ENCODE measurements at places on chromosomes 7 and 10. TPM values are rescaled to one million over a fixed set of nuclear protein-coding genes. Genes with fewer than 3 reads are reported as not detected.

DNA sequence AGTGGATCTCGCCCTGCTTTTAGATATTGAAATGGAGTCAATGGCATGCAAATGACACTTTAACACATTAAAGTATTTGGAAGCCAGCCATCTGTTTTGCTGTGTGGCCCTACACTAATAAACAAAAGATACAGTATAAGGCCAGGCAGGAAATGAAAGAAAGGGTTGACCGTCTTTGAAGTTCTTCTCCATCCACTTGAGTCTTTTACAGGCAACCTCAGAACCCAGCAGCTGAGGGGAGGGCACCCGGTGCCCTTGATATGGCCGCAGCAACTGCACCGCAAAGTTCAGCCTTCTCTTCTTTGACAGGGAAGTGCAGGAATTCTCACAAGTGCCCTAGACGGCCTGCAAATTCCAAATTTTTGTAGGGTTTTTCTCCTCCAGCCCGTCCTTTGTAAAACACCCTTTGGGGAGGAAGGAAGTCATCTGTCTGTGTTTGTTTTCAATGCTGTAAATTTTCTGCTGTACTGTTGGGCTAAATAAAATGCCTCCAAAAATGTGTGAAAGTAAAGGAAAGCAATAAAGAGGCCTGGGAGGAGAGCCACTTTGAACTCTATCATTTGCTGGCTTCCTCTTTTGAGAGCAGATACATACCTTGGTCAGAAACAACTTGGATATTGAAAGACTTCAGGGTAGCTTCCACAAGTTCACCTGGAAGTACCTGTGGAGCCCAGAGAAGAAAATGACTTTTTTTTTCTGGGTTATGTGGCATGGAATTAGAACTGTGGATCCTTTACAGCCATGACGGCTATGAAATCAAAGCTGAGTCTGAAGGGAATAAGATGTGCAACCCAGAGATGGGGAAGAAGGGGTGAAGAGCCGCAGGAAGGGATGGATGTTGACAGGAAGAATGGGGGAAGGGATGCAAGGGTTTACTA lies 3.6 kb downstream of the HOXA1 start:
- DNase-seq = no peak

DNA sequence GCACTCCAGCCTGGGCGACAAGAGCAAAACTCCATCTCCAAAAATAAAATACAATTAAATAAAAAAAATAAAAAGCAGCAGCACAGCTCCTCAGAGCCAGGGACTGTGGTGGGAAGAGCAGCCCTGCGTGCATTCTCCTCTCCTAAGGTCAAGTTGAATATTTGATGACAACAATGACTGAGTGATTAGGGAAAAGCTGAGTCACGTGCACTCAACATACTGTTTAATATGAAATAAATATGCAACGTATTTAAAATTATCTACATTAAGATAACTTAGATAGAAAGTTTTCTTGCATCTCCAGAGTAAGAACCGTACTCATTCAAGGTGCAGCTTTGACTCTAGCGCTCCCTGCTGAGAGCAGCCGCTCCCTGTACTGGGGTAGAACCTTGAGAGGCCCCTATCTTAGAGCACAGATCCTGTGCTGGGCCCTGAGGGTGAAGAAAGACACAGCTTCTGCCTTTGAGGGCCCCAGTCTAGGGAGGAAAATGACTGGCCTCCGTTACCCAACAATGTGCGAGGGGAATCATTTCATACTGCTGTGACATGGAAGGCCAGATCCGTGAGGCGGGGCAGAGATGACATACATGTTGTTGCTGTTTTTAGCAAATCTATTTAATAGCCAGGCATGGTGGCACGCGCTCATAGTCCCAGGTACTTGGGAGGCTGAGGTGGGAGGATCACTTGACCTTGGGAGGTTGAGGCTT lies 81.1 kb downstream of the SVIL start:
- no peak for DNase-seq

GRCh38 chr7:98619450-98620321 lies 2.6 kb downstream of the NPTX2 start:
- no peak for DNase-seq

MRC1 gene
- 35.5 TPM for total RNA-seq

PCDH15 gene
- total RNA-seq = 0.89 TPM

GRCh38 chr10:113007343-113007771 lies 57.3 kb downstream of the TCF7L2 start:
- no peak for DNase-seq

- DNase-seq = peak; percentile 12
Observed at GRCh38 chr10:76302961-76303630, 871.7 kb downstream of the LRMDA start.

DHX32 gene
- total RNA-seq = 25.0 TPM

ADGRA1 gene
- 0.10 TPM for total RNA-seq

NPC1L1 gene
- total RNA-seq = 0.30 TPM

DNA sequence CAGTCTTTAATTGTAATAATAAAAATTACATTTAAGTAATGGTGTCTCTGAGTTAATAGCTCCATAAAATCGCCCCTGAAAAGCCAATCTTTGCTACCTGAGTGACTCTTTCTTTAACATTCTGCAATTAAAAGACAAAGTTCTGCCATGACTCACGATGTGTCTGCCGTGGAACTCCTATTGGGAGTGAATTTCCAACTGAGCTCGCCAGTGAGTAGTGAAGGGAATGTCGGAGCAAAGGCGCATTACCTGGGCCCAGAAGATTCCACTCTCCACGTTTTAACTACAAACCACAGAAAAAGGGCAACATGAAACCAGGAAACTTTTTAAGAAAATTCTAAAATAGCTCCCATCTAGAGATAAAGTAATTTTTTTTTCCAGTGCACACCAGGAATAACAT lies 36.9 kb upstream of the RNF32 start:
- DNase-seq = no peak

DNA sequence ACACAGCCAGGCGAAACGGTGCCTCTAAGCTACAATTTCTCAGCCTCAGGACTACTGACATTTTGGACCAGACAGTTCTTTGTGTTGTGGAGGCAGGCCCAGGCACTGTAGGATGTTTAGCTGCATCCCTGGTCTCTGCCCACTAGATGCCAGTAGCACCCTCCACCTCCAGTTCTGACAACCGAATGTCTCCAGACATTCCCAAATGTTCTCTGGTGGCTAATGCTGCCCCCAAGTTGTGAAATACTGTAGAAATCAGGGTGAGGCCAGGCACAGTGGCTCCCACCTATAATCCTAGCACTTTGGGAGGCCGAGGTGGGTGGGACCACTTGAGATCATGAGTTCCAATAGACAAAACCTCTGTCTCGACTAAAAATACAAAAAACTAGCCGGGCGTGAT lies 18.2 kb downstream of the HNRNPF start:
- no peak for DNase-seq

DNA sequence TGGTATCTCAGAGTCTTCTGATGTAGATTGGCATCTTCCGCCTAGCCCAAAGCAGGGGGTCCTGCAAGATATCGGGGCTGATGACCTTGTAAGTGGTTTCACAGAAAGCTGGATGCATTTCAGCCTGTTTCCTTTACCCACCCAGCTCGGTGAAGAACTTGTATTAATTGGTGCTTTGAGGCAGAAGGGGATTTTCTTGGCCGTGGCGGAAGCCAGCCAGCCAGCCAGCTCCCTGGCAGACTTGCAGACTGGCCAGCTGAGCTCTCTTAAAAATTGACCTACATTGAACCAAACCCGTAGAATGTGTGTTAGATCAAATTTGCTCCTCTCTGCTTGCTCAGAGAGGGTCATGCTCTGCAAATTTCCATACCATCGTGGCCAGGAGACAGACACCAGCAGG lies 218.4 kb downstream of the ADAM12 start:
- DNase-seq = no peak

- no peak for DNase-seq
Observed at GRCh38 chr10:77625379-77625778, 12.2 kb downstream of the KCNMA1 start.

DNA sequence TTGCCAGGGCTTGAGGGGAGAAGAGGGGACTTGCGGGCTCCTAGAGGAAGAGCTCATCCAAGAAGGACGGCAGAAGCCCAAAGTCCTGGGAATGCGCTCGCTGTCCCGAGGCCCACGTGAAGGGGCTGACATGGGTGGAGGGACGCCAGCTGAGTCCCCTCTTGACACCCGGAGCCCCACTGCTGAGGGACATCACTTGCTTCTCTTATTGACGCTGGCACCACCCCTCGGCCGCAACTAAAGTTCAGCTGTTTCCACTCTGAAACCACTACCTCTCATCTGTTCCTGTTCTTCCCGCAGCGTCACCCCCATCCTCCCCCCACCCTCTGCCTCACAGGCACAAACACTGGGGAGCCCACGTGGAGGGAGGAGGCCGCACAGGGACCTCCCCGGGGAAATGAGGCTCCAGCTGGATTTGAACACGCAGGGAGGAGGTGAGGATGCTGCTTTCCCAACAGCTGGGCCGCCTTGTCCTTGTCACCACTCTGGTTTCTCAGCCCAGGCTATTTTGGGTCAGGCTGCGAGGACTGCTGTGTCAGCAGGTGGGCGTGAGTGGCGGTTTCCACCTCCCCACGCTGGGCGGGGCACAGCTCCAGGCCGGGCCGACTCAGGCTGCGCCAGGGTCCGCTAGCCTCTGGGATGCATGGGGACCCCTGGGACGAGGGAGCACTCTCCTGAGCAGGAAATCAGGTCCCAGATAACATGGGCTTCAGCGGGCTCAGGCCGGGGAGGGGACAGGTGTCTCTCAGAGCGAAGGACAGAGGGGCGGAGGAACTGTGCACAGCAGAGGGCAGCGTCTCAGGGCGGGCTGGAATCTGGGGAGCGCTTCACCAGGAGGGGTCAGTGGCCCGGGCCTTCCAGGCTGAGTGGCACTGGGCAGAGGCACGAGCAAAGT lies 156.3 kb downstream of the ZNF248 start:
- no peak for DNase-seq

DNA sequence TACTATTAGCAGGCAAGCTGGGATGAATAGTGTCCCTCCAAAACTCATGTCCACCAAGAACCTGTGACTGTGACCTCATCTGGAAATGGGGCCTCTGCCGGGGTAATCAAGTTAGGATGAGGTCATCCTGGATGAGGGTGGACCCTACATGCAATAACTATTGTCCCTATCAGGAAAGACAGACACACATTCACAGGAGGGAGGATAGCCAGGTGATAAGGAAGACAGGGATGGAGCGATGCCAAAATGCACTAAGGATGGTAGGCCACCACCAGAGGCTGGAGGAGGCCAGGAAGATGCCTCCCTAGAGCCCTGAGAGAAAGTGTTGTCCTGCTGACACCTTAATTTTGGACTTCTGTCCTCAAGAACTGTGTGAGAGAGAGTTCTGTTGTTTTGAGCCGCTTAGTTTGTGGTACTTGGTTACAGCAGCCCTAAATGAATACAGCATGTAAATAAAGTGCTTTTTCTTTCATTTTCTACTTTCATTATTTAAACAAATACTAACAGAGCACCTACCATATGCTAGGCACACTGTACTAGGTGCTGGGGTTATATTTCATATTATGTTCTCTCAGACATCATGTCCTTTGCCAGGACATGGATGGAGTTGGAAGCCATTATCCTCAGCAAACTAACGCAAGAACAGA lies 111.9 kb downstream of the USP6NL start:
- no peak for DNase-seq

DNA sequence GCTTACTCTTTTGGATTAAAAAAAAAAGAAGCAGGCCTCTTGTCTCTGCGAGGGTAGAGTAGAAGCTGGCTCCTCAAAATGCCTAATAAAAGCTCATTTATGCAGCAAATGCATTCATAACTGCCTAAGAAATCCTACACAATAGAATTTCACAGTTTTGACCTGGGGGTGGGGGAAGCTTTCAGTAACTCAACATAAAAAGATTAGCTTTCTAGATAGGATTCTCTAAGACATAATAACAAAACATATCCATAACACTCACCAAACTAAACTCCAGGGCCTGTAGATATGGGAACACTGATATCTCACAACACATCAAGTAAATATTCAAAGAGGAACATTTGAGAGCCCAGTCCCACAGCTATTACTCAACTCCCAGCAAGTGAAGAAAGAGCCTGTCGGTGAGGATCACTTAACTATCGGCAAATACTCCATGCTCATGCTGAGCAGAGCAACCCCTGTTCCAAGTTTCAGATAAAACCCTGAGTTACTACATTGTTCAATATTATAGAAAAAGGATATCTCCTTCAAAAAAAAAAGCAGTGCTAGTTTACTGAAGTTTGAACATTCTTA lies 88.1 kb downstream of the COBL start:
- DNase-seq = no peak

GRCh38 chr10:34537629-34538231 lies 277.4 kb downstream of the PARD3 start:
- no peak for DNase-seq

ZP3 gene
- total RNA-seq = 0.79 TPM

DNA sequence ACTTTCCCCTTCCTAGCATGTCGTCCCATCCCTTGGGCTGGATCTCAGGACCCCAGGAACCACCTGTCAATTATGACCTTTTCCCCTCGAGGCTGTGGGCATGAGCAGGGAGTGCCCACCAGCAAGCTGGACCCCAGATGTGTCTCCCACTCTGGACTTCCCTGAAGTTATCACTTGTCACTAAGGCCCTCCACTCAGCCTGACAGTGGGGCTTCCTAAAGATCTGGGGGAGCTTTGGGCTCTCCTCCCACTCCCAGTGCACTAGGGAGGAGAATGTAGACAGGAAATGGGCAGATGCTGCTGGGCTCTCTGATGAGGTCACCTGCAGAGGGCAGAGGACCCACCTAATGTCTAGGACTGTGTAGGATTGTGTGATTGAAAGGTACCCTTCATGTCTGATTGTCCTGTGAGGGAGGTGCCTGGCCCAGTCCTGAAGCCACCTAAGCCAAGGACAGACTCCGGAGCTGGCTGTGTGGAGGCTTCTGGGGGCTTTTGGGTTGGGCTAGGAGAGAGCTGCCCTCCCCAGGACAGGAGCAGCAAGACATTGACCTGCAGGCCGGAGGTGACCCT lies 18.7 kb downstream of the MYO1G start:
- no peak for DNase-seq

- no peak for DNase-seq
Observed at GRCh38 chr7:515628-516027, 4.0 kb downstream of the PDGFA start.

GRCh38 chr10:5491477-5491876 lies 7.9 kb downstream of the CALML5 start:
- no peak for DNase-seq

DNA sequence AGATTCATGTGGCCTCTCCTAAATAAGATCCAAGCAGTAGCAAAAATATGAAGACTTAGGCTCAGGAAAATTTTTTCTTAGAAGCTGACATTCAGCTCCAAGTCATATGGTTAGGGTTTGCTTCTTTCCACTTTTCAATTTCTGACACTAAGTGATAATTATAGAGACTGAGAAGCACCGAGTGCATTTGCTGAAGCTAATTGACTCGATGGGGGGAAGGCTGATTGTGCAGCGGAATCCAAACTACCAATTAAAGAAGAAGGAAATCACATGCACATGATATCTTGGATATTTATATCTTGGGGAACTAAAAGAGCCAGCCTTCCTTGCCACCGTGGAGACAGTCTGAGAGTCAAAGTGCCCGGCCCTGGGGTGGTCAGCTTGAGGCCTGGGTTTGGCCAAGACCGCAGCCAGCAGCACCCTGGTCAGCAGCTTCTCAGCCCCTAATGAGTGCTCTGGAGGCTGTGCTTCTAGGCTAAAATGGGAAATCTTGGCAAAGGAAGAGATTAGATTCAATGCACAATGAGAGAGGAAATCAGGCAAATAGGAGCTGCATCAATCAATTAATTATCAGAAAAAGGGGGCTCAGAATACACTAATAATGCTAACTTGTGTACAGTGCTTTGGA lies 589.3 kb downstream of the NRG3 start:
- no peak for DNase-seq

PKD2L1 gene
- total RNA-seq = not detected

OPN1SW gene
- not detected for total RNA-seq

GRCh38 chr7:111864291-111864976 lies 302.1 kb upstream of the IMMP2L start:
- no peak for DNase-seq

STEAP4 gene
- total RNA-seq = 10.1 TPM

- DNase-seq = no peak
Observed at GRCh38 chr7:6628045-6628444, 9.1 kb upstream of the ZNF316 start.

COL17A1 gene
- 128 TPM for total RNA-seq

INMT gene
- total RNA-seq = 5.9 TPM

Measured in skin of body (tissue), 3 donors.